ENCODE measurements at places on chromosomes 1 and 21.

DNA sequence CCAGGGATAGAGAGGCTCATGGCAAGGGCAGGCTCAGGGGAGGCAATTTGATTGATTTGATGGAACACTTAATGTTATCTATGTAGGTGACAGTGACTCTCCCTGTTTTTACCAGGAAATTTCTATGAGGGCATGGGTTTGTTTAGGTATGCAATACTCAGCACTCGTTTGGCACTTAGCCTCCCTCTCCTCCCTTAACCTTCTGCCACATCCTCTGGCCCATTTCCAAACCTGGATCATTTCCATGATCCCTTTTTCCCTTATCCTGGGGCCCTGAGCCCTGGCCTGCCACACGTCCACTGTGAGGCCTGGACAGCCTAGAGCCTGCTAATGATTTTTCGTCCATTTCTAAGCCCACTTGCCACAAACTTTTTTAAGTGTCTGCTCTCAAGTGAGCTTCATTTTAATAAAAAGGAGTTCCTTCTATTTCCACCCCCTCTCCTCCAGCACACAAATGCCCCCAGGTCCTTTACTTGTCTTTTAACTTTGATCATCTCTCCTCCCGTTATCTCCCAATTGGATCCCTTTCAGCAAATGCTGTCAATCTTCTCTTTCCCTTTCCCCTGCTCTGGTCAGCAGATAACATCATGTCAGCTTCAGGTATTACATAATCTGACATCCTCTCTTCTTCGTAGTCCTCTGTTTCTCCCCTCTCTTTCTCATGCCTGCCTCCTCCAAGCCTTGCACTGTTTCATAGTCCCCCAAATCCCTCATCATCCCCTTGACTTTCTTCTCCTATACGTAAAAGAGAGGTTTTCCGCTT lies 37.8 kb upstream of the GADD45A start:
- no peak for DNase-seq

GRCh38 chr1:116376729-116377086 lies 3.7 kb downstream of the ATP1A1 start:
- no peak for DNase-seq

DNA sequence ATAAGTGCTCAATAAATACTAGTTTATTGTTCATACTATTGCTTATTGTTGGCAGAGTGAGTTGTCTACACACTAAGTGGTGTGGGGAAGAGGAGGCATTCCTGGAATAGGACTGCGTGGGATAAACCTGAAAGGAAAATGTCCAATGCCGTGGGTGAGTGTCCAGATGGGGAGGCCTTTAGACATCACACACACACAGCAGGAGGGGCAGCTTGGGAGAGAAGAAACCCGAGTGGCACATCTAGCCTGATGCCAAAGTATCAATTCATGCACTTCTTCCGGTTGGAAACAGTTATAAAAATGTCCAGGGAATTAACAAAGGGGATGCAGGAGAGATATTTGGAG lies 27.3 kb downstream of the CCN1 start:
- DNase-seq, result no peak

DNA sequence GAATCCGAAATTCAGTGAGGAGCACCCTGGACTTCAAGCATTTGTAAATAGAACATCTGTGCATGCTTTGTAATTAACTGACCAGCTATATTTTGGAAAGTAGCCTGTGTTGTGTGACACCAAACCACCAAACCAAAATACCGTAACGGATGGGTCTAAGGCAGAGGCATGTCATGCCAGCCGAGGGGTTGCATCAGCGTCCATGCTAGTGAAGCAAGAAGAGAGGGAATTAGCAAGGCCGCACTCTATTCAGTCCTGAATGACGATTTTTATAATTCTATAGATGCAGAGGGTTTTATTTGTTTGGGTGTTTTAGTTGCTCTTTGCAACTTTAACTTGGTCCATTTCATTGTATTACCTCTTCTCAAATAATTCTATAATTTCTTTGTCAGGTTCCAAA lies 116.8 kb upstream of the SMYD2 start:
- no peak for DNase-seq

DNA sequence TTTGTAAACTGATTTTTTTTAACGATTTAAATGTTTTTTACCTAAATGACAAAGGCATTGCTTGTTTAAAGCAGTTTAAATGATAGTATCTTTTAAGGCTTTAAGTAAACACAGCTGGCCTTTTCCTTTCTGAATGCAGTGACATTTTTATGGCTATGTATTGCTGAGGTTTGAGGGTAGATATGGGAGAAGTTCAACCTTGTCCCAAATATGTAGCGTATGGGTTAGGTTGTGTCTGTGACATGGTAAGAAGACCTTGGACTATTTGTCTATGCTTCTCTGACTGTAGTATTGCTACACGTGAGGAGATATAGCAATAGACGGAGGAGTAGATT lies 32.5 kb downstream of the PKNOX1 start:
- no peak for DNase-seq

GRCh38 chr1:37498872-37499617 lies 15.5 kb downstream of the MEAF6 start:
- no peak for DNase-seq

GRCh38 chr1:11314959-11315358 lies 42.0 kb downstream of the UBIAD1 start:
- DNase-seq, result no peak

DNA sequence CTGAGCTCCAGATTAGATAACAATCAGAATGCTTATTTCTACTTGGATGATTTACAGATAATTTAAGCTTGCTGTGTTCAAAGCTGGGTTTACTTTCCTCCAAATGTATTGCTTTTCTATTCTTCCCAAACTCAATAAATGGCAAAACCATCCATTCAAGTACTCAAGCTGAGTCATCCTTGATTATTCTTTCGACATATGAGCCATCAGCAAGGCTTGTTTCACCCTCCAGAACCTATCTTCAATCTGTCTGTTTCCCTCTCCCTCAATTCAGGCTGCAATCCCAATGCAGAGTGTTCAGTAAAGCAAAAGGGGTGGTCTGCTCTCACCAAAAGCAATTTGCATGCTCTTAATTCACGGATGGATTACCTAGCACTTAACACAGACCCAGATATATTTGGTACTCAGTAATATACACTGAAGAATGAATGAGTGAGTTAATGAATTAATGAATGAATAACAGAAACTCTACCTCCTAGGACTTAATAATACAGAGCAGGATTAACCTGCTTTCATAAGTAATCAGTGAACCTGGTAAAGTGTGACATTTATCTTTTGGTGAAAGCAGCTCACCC lies 41.9 kb downstream of the DDR2 start:
- DNase-seq, result no peak

DNA sequence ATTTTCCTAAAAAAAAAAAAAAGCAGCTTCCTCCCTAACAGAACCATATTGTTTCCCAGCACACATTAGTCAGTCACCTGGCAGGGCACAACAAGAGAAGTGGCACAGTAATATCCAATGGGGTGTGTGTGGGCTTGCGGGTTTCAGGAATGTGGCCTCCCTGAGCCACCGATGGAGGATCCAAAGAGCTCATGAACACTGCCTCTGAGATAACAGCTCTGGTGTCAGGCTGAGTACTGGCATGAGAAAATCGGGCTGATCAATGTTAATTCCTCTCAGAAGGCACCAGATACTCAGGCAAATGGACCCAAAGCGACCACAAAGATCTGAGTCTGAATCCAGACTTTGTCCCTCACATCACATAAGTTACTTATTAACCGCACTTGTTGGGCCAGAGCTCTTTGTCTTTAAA lies 2.2 kb upstream of the LYPD8 start:
- no peak for DNase-seq

GRCh38 chr1:230964896-230965295 lies 13.8 kb downstream of the TTC13 start:
- no peak for DNase-seq

- no peak for DNase-seq
Measured at GRCh38 chr1:194161591-194161990, 975.2 kb upstream of the B3GALT2 start.

DNA sequence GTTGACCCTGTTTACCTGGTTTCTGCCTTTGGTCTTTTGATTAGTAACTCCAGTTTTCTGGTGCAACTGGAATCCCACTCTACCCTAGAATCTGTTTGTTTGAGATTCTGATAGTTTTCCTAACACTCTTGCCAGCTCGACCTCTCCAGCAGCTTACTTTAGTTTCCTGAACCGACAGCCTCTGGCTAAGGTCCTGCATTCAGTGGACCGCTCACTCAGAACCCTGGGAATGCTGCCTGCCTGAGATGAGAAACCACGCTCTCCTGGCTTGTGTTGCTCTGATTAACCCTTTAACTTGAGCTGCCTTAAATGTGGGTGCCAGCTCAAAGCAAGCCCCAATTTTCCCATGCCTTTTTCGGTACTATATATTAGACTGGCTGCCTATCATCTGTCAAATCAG lies 45.3 kb upstream of the SIPA1L2 start:
- no peak for DNase-seq

- DNase-seq, result no peak
Measured at GRCh38 chr21:28136656-28137255, 855.9 kb downstream of the LTN1 start.

- no peak for DNase-seq
Measured at GRCh38 chr1:20717452-20718342, at the start of gene KIF17. TSS of gene KIF17 (minus strand) at chr1:20718007. CDS start at chr1:20717706, 301 bp downstream.

DNA sequence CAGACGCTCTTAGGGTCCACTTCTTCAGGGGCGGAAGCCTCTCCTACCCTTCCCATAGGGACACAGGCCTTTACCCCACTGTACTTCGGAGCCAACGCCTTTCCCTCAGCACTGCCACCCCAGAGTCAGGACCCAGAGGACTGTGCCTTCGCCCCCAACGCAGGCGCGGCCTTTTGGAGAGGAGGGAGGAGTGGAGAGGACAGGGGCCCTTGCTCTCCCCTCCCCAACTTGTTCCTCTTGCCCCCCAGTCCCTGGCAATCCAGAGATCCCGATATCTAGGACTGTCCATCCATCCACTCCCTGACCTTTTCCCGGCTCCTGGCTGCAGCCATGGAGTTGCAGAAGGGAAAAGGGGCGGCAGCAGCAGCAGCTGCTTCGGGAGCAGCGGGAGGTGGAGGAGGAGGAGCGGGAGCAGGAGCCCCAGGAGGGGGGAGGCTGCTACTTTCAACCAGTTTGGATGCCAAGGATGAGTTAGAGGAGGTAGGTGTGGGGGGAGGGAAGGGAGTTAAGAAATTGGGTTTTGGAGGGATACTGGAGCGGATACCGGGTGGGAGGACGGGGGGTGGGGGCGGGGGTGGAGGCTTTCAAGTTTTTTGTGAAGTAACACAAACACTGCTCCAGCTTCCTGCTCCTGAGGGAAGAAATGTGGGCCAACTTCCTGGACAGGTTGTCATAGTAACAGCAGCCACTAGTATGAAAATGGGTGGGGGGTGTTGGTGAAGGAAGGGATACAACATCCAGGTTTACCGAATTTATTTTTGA lies 636 bp downstream of the INTS3 start:
- DNase-seq, result peak; percentile 10

GRCh38 chr1:176201568-176201967 lies 5.5 kb downstream of the COP1 start:
- no peak for DNase-seq

DNA sequence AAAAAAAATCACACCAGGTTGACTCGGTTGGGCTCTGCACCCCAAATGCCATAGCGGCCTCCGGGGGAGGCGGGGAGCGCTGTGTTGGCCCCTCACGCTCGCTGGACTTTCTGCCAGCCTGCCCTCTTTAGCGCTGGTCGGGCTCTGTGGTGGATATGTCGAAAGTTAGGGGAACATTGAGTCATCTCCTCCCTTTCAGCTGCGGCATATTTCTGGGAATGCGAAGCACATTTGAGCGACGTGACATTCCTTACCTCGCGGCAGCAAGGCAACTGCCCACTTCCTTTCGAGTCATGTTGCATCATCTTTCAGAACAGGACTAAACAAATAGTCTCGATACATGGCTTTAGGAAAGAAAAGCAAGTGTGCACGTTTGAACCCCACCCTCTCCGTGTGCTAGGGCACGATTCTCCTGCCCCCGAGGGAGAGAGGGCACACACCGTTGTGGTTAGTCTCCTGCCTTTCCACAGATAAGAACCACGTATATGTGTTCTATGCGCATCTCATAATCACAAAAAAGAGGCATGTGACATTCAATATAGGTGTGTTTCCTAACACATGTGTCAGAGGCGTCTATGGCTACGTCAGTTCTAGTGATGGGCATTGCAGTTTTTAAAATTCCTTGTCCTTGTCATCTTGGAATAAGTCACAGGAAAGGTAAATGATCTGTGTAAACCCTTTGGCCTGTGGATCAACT lies 105.9 kb upstream of the SLC45A1 start:
- no peak for DNase-seq

Data from activated CD4-positive, alpha-beta T cell treated with anti-CD3 and anti-CD28 coated beads for 24 hours (primary cell).